ENCODE measurements at places on chromosomes 3 and 15. TPM values are rescaled to one million over a fixed set of nuclear protein-coding genes. Genes with fewer than 3 reads are reported as not detected.

DNA sequence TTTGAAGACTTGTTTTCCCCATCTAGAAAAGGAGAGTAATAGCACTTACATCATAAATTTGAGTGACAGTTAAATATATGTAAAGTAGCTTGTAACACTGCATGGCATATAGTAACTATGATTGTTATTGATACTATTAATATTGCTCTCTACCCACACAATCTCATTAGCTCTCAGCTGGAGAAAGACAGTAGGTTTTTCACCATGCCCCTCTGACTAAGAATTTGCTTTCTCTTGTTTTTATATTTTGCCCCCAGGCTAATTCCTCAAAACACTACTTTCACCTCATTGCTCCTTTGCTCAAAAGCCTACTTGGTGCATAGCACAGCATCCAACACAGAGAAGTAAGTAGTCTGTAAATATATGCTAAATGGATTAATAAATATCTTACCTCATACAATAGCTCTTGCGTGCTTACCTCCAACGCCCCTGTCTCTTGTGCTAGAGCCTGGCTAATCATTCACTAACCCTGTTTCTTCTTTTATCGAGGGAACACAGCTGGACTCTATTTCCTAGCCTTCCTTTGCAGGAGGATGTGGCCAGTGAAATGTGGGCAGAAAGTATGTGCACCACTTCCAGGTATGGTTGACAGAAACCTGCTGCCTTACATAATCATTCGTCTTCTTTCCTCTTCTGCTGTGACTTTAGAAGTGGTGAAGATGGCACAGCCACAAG, 190.0 kb downstream of the PLCH1 start:
- DNase-seq: peak; percentile 17

Gene IL17RE
- 2.6 TPM for total RNA-seq

Gene ACAN
- not detected for total RNA-seq

Gene QTRT2
- 20.5 TPM for total RNA-seq

- no peak for DNase-seq
Measured at GRCh38 chr15:53522991-53523390, 236.5 kb downstream of the WDR72 start.

Gene CAND2
- 0.77 TPM for total RNA-seq

DNA sequence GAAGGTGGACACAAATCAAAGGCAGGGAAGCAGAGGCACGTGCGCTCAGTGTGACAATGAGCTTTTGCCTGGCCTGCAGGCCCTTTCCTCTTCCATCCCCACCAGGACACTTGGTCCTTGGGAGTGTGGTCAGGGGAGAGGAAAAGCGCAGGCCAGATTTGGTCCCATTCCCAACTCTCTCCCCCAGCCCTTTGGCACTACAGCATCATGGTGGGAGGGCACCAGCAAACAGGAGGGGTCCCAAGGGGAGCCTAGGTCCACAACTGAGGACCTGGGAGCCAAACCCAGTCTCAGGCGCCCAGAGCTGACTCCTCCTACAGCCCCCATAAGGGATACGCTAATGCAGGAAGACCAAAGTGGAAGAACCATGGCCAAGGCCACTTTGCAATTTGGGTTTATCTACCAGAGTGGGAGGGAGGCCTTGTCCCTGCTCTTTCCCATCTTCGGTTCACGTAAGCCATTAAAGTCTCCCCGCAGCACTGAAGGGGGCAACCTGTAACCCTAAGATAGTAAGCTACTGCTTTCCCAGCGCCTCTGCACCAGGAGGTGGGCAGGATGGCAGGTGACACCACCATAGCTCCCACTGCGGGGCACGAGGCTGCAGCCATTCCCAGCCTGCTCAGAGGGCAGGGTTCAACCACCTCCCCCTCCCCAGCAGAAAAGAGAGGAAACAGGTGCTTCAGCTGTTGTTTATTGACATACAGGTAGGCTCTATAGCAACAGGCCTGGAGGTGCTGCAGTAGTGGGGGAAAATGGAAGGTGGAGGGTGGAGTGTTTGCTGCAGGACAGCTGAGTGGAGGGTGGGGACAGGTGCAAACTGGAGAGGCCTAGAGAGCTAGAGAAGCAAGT, 993 bp upstream of the GRAMD2A start:
- DNase-seq: no peak

All from bronchial epithelial cell (primary cell).